Esophagus squamous epithelium (tissue), 5 donors: ENCODE measurements at places on chromosomes 6 and 20. TPM values are rescaled to one million over a fixed set of nuclear protein-coding genes. Genes with fewer than 3 reads are reported as not detected.

DNA sequence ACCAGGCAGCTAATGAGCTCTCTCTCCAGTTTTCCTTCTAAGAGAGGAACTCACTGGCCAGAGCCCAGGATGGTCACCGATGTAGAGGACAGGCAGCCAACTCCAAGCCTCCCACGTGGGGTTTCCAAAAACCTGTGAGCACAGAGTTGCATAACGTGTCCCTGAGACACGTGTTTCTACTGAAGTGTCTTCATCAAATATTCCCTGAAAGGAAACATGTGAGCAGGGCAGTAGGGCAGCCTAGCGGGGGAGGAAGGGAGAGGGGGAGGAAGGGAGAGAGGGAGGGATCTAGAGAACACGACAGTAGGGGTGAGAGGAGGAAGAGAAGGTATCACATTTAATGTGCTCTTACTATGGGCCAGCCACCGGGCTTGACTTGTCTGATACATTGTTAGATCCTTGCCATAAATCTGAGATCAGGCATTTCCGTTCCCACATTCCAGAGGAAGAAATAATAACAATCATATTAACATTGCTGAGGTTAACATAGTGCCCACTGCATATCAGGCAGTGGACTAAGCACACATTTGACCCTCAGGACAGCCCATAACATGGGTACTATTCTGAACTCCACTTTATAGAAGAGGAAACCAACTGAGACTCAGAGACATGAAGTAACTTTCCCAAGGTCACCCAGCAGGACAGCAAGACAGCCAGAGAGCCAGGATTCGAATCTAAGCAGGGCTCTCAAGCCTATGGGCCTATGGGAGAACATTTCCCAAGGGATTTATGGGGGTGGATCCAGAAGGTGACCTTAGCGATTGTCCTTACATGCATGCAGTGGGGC, 4.5 kb upstream of the SYS1 start:
- DNase-seq = no peak

DNA sequence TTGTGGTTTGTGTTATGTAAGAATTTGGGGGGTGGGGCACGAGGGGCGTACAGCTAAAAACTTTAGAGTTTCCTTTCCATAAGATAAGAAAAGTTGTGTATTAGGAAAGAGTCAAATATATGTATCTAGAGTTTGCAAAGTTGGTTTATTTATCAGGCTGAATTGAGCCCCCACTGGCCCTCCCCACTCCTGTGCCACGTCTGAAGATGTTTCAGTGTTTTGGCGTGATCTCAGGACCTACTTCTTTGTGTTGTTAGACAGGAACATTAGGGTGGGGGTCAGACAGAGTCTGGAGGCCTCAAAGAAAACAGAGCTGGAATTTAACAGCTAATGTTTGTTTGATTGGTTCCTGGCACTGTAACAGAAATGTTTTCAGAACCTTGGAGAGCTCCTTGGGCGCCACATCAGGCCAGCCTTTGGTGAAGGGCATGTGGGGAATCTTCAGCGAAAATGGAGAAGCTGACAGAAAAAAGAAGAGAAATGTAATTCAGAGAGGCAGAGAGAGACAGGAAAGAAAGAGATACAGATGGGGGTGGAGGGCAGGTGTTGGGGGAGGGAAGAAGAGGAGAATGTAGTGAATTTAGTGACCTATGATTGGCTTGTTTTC, 674 bp downstream of the NRSN1 start:
- no peak for DNase-seq

- DNase-seq = no peak
Observed at GRCh38 chr20:12936020-12936419, 72.8 kb upstream of the SPTLC3 start.

- DNase-seq = no peak
Observed at GRCh38 chr6:32095338-32096086, 13.6 kb downstream of the TNXB start.

GRCh38 chr20:39904476-39905112, 784.4 kb downstream of the MAFB start:
- no peak for DNase-seq

DNA sequence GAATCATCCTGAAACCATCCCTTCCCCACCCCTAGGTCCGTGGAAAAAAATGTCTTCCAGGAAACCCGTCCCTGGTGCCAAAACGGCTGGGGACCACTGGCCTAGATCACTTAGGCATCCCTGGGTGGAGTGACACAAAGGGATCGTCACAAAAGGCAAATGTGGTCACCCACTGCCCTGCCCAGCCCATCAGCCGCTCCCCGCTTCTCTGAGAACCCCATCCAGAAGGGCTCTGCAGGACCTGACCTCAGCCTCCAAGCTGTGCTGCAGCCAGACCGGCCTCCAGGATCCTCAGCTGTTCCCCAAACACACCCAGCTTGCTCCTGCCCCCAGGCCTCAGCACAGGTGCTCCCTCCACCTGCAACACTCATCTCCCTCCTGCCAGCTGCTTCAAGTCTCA, 61.6 kb downstream of the PREX1 start:
- no peak for DNase-seq

- no peak for DNase-seq
Observed at GRCh38 chr6:44219053-44219814, 2.5 kb downstream of the MYMX start.

GRCh38 chr20:64035066-64035932, 683 bp upstream of the C20orf204 start:
- DNase-seq = no peak

DNA sequence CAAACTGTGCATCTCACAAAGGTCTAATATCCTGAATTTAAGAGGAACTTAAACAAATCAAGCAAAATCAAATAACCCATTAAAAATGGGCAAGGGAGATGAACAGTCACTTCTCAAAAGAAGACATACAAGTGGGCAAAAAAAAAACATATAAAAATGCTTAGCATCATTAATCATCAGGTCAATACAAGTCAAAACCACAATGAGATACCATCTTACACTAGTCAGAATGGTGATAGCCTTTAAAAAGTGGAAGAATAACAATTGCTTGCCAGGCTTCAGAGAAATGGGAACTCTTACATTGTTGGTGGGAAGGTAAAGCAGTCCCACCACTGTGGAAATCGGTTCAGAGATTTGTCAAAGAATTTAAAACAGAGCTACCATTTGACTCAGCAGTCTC, 646.7 kb upstream of the PTCHD4 start:
- no peak for DNase-seq

Gene EEF1E1
- total RNA-seq = 60.0 TPM

DNA sequence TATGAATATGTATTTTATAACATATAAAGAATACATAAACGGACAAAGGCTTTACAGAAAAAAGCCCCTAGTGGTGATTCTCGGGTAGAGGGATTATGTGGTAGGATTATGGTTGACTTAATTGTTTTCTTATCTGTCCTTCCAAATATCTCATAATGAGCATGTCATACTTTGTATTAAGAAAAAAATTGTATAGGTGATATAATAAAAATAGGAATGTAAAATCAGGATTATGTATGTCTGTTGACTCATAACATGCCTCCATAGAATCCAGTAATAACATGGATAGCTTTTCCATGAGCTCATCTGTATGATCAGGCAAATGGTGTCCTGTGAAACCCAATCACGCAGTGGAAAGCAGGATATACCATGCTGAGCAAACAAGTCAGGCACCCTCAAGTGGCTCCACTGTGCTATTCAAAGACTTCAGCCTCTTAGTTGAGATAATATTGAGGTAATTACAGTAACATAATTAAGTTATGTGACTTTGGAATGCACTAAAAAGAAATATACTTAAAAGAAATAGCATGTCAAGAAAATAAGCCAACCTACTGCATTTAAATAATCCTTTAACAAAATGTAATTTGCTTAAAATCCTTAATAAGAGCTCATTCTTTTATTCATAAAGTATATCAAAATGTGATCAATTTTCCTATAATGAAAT, 39.6 kb upstream of the PRELID3B start:
- DNase-seq = no peak

Gene ZBTB46
- 2.4 TPM for total RNA-seq

DNA sequence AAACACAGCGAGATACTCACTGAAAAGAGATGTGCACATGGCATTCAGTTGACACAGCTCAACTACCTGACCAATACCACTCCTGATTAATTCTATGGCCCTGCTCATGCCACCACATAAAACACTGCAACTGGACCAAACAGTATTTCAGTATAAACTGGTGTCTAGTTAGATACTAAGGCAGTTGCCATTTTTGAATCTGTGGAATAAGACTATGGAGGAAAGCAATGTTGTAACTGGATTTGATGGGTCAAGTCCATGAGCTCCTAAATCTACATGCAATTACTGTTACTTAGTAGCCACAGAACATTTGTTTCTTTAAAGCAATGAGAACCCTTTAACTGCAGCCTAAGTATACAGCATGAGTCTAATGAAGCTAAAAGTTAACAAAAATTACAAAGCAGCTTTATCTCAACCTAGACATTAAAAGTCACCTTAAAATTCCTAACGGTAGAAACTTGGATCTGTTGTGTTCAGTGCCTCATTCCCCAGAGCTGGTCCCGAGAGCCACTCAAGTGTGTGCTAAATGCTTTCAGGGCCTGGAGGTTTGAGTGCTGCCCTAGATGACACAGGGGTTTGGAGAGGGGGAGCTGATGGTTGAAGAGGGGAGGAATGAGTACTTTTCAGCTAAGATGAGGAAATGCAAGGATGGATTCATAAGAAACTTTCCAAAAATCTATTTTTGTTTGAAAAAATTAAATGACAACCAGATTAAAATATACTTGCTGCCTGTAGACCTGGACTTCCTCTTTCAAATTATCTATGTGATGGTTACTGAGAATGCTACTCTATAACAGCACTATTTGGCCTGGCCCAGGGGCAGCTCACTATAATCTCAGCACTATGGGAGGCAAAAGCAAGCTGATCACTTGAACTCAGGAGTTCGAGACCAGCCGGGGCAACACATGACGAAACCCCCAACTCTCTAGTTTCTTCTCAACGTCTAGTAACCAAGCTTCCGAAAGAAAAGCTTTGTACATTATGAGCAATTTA, 15.6 kb downstream of the SNX5 start:
- DNase-seq = no peak
